CD4-positive, CD25-positive, alpha-beta regulatory T cell (primary cell): ENCODE measurements at places on chromosomes 2 and 18.

- peak; percentile 65 for DNase-seq
These were observed 56.1 kb downstream of the SF3B1 start for GRCh38 chr2:197378494-197379307.

GRCh38 chr2:74704216-74704615 is 50.2 kb downstream of the SEMA4F start:
- DNase-seq: no peak

GRCh38 chr2:62573137-62573731 is 67.2 kb upstream of the TMEM17 start:
- DNase-seq: no peak

GRCh38 chr2:9467687-9468086 is 6.7 kb upstream of the IAH1 start:
- DNase-seq: no peak

DNA sequence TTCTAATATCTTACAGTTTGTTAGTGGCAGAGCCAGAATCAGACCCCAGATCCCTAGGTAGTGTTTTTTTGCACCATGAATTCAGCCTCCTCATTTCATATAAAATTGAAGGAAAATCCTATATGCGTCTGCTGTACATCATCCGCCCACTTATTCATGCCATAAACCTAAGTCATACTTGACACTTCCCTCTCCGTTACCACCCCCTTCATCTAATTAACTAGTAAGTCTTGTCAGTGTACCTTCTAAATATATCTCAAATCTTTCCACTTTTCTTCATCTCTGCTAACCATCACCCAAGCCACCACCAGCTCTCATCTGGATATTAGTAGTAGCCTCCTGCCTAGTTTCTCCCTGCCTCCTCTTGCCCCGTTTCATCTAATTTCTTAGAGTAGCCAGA is 248.7 kb upstream of the SIX3 start:
- no peak for DNase-seq

DNA sequence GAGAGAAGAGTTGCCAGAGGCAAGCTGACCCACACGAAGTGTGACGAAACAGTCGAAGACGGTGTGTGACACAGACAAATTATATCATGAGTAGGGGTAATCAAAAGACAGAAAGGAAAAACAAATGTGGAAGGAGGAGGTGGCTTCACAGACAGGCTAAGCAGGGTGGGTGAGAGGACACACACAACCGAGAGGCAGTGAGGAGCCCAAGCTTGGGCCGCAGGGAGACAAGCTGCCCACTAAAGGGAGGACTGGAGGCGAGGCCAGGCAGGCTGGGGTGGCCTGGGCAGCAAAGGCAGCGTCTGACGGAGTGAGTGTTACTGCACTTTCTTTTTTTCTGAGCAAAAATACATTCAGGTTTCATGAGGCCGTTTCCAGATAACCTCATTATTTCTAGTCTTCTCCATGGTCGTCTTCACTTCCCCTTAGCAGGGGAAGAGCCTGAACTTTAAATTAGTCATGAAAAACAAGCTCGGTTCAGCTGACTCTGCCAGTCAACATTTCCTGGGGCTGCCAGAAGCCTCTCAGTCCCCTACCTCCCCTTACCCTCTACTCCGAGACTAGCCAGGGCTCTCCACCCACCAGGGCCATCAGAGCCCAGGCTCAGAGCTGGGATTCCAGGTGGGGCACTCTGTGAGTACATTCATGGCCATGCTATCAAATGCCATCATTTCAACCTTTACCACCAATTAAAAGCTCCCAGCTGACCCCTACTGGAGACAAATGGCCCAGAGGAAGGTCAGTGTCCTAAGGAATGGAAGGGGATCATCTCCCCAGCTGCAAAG is 13.8 kb upstream of the ZFP36L2 start:
- DNase-seq: no peak
